CD8-positive, alpha-beta memory T cell (primary cell): ENCODE measurements at places on chromosomes 12 and 14. TPM values are rescaled to one million over a fixed set of nuclear protein-coding genes. Genes with fewer than 3 reads are reported as not detected.

DNA sequence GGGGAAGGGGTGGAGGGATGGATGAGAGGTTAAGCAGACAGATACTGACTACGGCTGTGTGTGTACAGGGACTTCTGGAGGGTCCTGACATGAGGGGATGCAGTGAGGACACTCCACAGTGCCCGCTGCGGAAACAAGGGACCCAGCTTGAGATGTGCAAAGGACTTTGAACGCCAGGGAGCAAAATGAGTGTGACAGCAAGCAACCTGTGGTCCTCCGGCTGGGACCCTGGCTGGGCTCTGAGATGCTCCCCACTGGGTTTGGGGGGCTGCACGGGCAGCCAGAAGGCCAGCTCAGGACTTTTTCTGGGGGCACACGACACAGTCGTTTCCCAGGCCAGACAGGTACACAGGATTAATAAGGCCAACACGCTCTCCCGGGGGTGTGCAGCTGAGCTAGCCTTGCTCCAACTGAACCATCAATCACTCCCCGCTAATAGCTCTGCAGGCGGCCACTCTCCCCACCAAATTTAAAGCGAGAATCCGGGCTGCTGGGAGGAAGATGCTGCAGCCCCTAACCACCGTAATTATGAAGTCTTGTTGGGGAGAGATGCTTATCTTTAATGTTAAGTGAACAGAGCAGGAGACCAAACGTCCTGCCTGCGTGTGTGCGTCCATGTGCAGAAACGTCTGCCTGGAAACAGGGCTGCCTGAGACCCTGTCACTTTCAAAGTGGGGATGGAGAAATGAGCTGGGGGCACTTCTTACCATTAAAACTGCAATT, 51.6 kb upstream of the DLK1 start:
- no peak for DNase-seq

GRCh38 chr14:85501751-85502150, 28.2 kb upstream of the FLRT2 start:
- no peak for DNase-seq

The SERPINA1 gene
- polyA plus RNA-seq: not detected

DNA sequence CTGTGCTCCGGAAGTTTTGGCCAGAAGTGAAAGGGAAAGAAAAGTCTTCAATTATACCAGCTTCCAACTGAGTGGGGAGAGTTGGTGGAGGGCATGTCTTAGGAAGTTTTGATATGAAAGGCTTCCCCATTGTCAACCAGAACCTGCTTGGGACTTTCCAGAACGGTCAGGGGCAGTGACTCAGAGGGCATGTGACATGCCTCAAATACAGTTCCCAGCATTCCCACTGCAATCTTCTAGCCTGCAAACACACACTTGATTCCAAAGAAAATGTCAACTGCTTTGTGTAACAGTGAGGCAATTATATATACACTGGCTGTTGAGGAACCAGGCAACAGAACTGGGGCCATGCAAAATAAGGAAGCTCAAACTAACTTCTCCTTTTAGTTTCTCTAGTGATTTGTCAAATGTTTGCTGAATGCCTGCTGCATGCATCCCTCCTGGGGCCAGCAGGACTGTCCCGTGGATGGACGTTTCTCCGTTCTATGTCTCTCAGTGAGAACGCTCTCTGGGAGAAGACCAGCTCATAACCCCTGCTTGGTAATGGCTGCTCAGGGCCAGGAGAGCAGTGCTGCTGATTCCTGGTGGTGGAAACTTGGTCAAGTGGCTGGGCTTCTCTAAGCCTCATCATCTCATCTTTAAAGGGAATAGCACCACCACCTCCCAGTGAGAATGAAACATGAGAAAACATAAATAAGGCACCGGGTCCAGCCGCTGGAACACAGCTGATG, 18.3 kb downstream of the SLC25A47 start:
- DNase-seq: no peak

- no peak for DNase-seq
These were observed 180.6 kb upstream of the EEA1 start for GRCh38 chr12:93109551-93110203.

The SIX4 gene
- not detected for polyA plus RNA-seq

- DNase-seq: no peak
These were observed 4.7 kb downstream of the ADCK1 start for GRCh38 chr14:77804592-77804991.

- DNase-seq: no peak
These were observed 108.5 kb downstream of the DICER1 start for GRCh38 chr14:95048771-95049312.

DNA sequence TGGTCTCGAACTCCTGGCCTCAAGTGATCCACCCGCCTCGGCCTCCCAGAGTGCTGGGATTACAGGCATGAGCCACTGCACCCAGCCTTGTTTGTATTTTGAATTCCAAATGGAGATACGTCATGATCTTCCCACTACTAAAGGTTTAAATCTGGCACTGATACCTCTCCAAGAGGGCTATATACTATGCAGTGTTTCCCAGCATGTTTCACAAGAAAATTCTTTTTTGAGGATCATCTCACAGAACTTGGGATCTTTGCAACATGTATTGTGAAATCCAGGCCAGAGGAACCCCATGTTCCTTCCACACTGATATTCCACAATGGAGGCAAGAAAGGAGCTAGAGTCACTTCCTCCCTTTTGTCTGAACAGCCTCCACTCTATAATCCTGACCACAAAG, 112.7 kb downstream of the NT5DC3 start:
- no peak for DNase-seq

GRCh38 chr12:28209782-28210181, 19.5 kb downstream of the CCDC91 start:
- DNase-seq: no peak

- no peak for DNase-seq
These were observed 19.2 kb downstream of the CLIP1 start for GRCh38 chr12:122403115-122403770.

DNA sequence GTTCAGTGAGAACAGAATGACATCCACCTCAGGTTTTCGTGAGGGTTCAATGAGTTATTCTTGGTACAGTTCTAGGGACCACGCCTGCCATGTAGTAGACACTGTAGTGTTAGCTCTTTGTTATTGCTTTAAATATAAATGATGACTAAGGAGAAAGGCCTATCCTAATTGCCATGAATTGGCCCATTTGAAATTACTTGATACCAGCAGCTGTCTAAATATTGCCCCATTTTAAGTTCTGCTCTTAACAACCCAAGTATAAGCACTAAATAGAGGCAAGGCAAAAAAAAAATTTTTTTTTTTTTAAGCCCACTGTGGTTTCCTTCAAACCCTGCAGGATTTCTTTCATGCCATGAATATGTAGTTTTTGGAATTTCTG, 84.5 kb downstream of the BORCS5 start:
- no peak for DNase-seq

The SMAGP gene
- 28.9 TPM for polyA plus RNA-seq

The CLEC6A gene
- polyA plus RNA-seq: not detected

GRCh38 chr14:32370714-32371113, 41.6 kb downstream of the AKAP6 start:
- no peak for DNase-seq

The OLR1 gene
- polyA plus RNA-seq: not detected
